ENCODE measurements at places on chromosomes 2 and 18.
A peak's percentile ranks its signal among the peaks of the same experiment; 100 is the strongest.

DNA sequence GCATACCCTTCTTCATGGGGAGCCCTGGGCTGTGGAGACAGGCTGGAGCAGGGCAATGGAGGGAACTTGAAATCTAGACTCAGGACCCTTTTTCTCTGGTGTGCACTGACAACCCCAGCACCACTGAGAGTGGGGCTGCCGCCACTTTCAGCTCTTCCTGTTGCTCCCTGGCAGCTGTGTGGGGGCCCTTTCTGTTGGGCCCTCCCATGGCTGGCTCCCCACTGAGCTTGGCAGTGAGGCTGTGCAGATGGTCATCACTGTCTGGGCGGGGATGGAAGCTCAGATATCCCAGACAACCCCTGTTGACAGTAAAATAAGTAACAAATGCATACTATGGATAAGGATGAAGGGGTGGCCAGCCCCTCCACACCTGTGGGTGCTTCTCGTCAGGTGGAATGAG, 6.7 kb downstream of the MYO7B start:
- DNase-seq, result no peak

DNA sequence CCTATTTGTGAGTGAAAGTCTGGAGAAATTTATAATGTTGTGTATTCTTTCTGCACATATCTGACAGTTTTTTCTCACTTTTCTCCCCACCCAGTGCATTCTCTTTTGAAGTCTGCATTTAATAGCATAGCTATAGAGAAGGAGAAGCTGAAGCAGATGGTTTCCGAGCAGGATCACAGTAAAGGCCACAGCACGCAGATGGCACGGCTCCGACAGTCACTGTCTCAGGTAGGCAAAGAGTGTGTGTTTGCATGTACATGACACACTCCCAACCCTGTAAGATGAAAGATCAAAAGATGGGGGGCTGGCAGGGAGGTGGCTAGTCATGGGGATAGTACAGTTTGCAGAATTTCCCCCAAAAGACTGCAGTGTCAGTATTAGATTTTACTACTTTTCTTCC, 89.4 kb downstream of the PRKRA start:
- no peak for DNase-seq

GRCh38 chr2:26088038-26088643, 54.3 kb downstream of the RAB10 start:
- no peak for DNase-seq

DNA sequence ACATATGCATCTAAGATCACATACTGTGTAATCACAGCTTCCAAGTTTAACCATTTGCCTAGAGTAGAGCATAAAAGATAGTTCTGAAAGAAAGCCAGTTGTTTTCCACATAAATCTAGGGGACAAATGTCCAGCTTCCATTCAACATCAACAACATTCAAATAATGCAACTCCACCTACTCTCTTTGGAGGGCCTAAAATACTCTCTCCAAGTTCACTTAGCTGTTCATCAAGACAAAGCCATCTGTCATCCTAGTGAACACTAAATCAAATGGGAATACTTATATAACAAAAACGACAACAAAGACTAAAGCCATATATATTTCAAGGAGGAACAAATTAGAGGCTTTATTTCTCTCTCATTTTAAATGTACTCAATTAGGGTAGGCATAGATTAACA, 221.5 kb upstream of the CDH2 start:
- DNase-seq, result no peak

DNA sequence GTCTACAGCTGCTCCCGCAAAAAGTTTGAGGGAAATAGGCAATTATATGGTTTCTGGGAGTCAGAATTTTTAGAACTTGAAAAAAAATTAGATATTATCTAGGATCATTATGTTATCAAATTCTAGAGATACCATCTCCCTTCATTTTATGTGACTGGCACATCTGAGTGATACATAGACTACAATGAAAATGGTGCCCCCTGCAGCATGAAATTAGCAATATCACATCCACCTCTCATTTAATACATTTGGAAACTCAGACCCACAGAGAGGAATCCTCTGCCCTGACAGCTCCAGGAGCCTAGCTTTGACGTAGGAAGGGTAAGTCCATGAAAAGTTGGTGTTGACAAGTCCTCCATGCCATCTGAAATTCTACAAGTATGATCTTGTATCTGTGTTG, 381.6 kb downstream of the SUCLG1 start:
- no peak for DNase-seq

GRCh38 chr18:68532328-68532885, 182.5 kb downstream of the TMX3 start:
- DNase-seq, result no peak

- DNase-seq, result no peak
These were observed 133.1 kb upstream of the PELI1 start for GRCh38 chr2:64277101-64277849.

GRCh38 chr2:16943279-16943958, 277.8 kb upstream of the CYRIA start:
- DNase-seq, result no peak

DNA sequence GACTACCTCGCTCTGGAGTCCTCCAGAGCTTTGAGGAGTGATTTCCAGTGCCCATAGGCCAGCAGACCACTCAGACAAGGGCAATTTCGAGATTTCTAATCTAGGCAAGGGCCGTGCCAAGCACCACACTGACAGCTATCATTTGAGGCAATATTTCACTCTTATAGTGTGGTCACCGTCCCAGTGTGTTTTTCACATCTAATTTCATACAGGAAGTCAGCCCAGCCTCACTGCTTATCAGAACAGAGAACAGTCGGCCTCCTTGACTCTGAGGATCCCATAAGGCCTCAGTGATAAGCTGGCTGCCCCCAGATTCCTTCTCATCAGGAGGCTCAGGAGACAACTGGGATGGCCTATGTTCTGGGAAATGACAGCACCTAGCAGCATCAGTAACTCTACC, 581 bp downstream of the CAPN14 start:
- no peak for DNase-seq

- no peak for DNase-seq
These were observed 103.5 kb downstream of the CPO start for GRCh38 chr2:207042841-207043240.

- DNase-seq, result no peak
These were observed 10.1 kb upstream of the LCLAT1 start for GRCh38 chr2:30436859-30437435.

DNA sequence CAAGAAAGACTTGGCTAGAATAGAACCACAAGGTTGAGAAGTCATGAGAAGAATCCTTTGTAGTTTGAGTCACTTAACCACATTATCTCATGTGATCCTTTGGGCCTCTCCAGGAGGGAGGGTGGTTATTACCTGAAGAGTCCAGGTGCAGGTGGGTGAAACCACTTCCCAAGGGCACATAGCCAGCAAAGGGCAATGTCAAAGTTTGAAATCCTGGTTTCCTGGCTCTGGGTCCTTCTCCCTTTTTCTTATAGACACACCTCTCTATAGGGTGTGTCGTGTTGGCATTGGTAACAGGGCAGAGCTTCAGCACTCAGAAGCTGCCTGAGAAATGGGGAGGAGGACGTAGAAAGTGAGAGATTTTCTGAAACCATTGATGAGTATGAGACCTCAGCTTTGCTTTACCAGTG, 137.9 kb downstream of the MGAT5 start:
- no peak for DNase-seq

- no peak for DNase-seq
These were observed 221.8 kb downstream of the MREG start for GRCh38 chr2:215791481-215791937.

GRCh38 chr2:148122788-148123187, 101.9 kb downstream of the MBD5 start:
- no peak for DNase-seq

DNA sequence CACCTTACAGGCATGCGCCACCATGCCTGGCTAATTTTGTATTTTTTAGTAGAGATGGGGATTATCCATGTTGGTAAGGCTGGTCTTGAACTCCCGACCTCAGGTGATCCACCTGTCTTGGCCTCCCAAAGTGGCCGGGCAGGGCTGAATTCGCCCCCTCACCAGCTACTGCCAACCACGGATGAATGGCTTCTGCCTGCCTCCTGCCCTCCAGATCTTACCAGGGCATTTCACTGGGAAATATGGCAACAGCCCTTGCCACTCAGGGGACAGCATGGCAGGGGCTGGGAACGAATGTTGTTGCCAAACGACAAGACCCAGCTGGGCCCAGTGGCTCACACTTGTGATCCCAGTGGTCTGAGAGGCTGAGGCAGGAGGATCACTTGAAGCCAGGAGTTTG, 1.8 kb upstream of the ALPP start:
- DNase-seq, result no peak

DNA sequence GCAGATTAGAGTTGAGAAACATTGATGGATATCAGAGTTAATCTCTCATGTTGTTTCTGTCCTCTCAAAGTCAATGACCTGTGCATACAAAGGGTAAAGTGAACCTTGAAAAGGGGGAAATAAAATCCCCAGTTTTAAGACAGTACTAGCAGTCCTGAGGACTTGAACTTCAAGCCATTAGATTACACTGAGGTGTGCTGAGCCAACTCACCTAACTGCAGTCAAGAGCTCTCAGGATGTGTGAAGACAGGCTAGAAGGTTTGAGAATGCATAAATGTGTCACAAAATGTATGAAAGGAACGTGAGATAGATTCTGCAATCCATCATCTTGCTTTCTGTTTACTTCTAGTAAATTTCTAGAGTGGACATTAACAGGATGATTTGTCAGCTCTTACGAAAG, 35.5 kb downstream of the DOCK10 start:
- DNase-seq, result no peak

GRCh38 chr2:57862727-57863126, 183.9 kb upstream of the VRK2 start:
- DNase-seq, result no peak

- DNase-seq, result no peak
These were observed 24.7 kb upstream of the AGAP1 start for GRCh38 chr2:235468978-235469655.

GRCh38 chr18:25544546-25545287, 192.8 kb upstream of the ZNF521 start:
- DNase-seq, result no peak

- no peak for DNase-seq
These were observed 188.7 kb downstream of the ANKRD44 start for GRCh38 chr2:197121756-197122385.

GRCh38 chr2:168455645-168456520, at the start of gene CERS6:
CERS6 (plus strand) TSS chr2:168456272; CDS start chr2:168456449, 177 bp downstream.
- DNase-seq, result peak; percentile 37

DNA sequence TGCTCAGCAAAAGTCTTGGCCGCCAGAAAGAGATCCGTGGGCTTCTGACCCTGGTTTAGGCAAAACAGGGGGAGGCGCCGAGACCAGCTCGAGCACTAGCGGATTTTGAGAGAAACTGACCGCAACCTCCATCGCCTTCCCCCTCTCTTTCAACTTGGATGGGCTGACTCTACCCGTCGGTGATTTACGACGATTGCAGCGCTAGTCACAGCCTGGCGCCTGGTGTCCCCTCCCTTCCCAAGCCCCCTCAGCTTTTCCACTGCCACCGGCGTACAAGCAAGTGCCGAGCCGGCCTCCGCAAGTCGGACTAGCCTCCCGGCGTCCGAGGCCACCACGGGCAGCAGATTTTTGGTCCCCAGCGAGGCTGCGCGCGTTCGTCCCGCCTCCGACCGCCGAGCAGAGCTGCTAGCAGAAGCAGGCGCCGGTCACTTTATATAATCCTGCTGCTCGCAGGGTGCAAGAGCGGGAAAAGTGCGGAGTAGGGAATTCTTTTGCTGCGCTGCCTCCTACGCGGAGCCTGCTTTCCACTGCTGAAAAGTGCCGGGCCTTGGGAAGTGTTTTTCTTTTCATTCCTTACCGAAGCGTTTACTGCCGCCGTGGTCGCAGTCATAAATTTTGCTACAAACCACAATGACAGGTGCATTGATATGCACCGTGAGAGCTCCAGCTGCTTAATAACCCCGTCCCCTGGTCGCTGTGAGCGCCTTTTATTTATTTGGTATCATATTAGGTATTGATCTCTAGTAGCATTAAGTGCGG, 7.7 kb downstream of the HOXD3 start:
- no peak for DNase-seq

GRCh38 chr2:28638102-28638501, 113.5 kb upstream of the PPP1CB start:
- DNase-seq, result no peak

- DNase-seq, result no peak
These were observed 130.5 kb downstream of the BCL2 start for GRCh38 chr18:63189041-63189440.

GRCh38 chr18:12479536-12479935, 71.8 kb downstream of the PRELID3A start:
- DNase-seq, result no peak

DNA sequence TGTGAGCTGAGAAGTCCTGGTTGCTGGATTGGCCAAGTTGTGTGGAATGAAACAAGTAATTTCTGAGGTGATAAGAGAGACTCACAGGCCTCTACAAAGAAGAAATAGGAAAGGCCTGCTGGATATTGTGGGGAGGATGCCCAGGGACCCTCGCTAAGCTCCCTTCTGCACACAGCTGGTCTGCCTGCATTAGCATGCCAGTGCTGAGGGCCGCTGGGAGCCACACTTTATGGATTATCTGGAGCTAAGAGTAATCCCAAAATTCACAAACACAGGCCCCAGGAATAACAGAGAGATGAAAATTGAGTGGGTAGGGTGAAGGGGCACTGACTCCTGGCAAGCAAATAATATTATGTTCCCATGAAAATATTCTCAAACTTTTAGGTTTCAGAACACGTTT, 114.9 kb upstream of the SIX3 start:
- DNase-seq, result no peak

DNA sequence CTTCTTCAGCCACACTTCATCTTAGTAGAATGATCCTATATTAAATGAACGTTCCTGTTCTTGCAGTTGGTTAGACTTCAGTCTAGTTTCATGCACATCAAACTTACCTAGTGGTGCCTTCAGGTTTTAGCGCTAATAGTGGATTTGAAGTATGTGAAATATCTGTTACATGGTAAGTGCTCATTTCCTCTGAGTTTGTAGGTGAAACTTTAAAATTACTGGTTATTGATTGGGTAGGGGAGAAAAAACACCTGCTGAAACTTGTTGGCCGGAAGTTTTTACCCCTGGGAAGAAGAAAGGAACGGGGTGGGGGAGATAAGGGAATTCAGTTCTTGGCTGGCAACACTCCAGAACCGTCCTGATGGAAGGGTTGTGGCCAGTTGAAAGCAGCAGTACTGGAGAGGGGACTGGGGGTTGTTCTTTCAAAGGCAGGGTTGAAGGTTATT, 112.8 kb downstream of the SPTBN1 start:
- no peak for DNase-seq

DNA sequence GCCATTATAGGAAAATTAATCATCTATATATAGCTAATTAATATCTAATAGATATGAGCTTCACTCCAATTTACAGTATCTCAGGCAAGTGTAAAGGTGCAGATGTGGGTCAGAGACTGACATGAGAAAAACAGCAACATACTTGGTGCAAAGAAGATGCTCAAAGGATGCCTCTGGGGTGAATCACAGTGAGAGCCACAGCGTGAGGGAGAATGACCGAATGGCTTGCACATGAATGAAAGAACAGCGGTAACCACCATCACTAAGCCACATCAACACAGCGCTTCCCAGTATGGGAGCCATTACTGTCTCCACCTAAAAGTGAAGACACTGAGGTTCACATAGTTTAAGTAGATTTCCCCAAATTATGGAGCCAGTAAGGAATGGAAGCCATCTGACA, 423.4 kb upstream of the ID2 start:
- DNase-seq, result no peak

GRCh38 chr2:154455166-154455565, 243.3 kb upstream of the KCNJ3 start:
- DNase-seq, result no peak

Measured in activated CD4-positive, CD25-positive, alpha-beta regulatory T cell (primary cell).